ENCODE measurements at places on chromosomes 2 and 18. TPM values are rescaled to one million over a fixed set of nuclear protein-coding genes. Genes with fewer than 3 reads are reported as not detected.
A peak's percentile ranks its signal among the peaks of the same experiment; 100 is the strongest.

- no peak for DNase-seq
These were observed 16.7 kb downstream of the CAPN10 start for GRCh38 chr2:240603081-240603835.

GRCh38 chr2:158815658-158816057 is 20.5 kb downstream of the DAPL1 start:
- DNase-seq = no peak

DNA sequence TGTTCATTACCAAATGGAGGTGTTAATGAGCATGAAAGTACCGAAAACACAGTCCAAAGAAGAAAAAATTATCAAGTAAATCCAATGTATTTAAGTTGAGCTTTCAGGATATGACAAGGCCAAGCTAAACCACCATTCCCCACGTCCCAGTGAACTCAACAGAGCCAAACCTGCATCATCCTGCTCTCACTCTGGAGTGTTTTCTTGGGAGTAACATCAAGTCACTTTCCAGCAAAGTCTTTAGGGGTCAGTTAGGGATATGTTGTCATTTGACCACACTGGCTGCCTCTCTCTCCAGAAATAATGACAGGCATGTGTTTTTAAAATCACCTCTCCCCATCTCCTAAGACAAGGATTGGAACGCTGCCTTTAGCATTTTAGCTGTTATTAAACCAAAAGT is 140.5 kb downstream of the SRBD1 start:
- no peak for DNase-seq

GRCh38 chr2:240965905-240966456 is 32.4 kb upstream of the SNED1 start:
- no peak for DNase-seq

- DNase-seq = no peak
These were observed 382.2 kb downstream of the TGIF1 start for GRCh38 chr18:3832025-3832638.

DNA sequence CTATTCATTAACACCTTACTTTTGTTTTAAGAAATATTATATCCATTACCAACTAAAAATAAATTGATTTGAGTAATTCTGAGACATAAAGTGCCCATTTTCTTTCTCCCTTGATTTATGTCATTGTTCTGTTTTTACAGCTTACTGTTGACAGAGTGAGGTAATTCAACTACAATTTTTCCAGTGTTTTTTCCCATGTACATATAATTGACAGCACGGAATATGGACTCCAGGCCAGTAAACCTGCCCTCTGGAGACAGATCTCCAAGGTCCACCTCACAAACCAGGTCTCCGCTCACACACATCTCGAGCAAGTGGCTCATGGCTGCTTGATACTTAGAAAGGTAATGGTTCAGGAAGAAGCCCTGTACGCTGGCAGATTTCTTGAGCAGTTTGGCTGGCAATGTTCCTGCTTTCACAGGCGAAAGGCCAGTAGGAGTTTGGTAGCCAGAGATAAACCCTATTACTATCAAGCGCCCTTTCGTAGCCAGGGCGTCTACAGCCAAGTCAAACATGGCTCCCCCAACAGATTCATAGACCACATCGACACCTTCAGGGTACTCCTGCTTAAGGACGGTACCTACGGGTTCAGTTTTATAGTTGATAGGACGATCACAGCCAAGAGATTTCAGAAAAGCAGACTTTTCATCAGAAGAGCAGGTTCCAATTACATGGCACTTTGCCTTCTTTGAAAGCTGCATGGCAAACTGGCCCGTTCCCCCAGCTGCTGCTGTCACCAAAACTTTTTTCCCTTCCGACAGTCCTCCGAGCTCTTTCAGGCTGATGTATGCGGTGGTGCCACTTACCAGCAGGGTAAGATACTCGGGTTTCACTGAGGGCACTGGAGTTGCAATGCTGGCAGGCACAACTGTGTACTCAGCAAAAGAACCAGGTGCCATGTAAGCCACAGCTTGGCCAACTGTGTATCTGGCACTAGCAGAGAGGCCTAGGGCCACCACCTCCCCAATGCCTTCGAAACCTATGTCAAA is 7.4 kb downstream of the PTGR3 start:
- no peak for DNase-seq

DNA sequence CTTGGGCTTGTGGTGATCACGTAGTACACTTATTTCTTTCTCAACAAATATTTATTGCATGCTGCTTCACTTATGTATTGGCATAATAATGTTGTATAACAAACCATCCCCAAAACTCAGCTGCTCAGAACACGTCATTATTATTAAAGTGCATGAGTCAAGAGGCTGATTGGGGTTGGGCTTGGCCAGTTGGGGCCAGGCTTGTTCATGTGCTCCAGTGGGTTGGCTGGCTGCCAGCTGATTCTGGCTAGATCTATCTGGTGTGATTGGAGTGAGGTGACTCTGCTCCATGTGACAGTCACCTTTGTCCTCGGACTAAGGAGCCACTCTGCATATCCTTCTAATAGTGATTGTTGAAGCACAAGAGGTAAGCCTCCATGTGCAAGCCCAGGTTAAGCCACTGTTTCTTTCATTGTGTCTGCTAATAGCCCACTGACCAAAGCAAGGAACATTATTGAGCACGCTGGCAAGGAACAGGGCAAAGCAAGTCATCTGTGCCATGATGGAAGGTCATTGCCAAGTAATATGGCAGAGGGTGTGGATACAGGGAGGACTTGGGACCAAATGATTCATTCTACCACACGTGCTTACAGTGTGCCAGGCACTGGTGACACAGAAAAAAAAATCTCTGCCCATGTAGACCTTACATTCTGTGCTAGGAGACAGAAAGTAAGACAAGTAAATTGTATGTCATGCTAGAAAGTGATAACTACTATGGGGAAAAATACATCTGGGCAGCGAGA is 63.3 kb upstream of the TMEM182 start:
- DNase-seq = no peak

DNA sequence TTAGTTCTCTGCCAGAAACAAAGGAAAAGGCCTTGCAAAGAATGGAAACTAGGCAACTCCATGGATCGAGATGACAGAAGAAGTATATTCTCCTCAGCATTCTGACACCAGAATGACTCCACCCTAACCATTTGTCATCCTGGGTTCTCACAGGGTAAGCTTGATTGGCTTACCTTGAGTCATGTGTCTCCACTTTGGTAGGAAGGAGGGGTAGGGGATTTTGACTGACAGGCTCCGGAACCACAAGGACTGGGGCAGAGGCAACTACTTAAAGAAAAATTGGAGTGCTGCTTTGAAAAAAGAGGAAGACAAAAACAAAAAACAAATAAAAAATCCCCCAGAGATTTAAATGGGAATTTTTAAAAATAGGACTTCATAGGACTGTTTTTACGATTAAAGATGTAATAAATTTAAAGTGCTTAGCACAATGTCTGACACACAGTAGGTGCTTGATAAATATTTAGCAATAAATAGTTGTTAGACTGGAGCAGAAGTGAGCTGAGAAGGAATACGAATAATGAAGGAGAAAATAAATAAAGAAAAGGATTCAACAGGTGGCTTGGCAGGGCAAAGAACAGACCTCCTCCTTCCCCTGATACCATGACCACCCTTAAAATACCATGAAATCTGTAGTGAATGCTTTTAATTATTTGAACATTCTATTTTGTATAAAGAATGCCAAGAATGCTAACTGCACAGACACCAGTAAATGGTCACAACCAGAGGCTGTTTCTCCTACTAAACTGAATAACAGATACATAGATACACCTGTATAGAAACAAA is 230.2 kb downstream of the CDCA7 start:
- no peak for DNase-seq

GRCh38 chr18:58476516-58477256 is 152.2 kb downstream of the ALPK2 start:
- no peak for DNase-seq

Gene ALLC
- not detected for total RNA-seq

GRCh38 chr2:181949047-181949446 is 36.6 kb upstream of the PPP1R1C start:
- DNase-seq = no peak

GRCh38 chr2:95158441-95158840 is 1.2 kb downstream of the ZNF514 start:
- no peak for DNase-seq

DNA sequence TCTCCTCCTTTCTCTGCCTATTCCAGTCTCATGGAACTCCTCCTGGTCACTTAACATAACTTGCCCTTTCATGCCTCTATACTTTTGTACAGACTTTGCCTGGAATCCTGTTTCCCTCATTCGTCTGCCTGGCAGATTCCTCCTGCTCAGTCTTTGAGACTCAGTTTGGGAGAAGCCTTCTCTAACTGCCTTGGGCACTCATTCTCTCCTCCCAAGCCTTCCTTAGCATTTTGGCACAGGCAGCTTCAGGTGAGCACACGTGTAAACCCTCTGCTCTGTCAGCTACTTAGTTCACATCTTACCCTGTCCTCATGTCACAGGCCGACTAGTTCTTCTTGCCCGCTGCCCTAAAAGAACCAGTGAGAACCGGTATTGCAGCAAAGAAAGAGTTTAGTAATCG is 6.0 kb upstream of the FAM98A start:
- DNase-seq = no peak

DNA sequence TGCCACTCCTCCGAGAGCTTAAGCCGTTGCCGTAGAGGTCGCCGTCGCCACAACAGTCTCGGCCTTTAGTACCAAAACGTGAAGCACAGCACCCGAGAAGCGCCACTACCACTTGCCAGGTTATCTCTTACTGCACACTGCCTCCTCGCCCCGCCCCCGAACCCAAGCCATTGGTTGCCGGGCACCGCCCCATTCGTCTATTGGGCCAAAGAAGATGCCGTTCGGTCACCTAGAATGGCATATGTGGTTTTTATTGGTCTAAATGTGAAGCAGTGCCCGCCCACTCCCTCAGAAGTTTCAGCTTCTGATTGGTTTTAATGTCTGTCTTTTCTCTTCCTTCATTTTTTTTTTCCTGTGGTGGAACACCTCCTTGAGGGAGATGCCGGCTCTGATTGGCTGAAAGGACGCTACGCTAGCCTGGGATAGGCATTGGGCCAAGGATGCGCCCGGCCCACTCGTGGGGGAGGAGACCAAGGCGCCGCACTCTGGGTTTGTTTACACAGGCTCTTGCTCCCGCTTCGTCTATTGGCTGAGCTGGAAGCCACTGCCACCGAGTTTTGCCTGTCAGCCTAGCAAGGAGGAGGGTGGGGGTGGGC is at the start of gene PAIP2B:
PAIP2B (minus strand) TSS at position 139 of the 596 bp plus-strand sequence. CDS start 24,514 bp downstream, outside the sequence.
- peak; percentile 97 for DNase-seq

DNA sequence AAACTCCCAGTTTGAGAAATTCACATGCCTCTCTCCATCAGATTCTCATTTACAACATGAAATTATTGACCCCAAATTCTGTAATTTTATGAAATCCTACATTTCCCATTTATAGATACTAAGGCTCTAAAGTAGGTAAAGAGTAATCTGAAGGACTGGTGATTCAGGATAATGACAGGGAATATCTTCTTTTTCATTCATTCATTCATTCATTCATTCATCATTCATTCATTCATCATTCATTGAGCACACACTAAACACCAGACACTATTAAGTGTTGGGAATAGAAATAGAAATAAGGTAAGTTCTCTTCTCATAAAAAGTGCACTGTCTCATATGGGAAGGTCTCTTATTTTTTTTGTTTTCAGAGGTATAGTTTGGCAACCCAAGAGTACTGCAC is 116.9 kb downstream of the TGIF1 start:
- DNase-seq = no peak

DNA sequence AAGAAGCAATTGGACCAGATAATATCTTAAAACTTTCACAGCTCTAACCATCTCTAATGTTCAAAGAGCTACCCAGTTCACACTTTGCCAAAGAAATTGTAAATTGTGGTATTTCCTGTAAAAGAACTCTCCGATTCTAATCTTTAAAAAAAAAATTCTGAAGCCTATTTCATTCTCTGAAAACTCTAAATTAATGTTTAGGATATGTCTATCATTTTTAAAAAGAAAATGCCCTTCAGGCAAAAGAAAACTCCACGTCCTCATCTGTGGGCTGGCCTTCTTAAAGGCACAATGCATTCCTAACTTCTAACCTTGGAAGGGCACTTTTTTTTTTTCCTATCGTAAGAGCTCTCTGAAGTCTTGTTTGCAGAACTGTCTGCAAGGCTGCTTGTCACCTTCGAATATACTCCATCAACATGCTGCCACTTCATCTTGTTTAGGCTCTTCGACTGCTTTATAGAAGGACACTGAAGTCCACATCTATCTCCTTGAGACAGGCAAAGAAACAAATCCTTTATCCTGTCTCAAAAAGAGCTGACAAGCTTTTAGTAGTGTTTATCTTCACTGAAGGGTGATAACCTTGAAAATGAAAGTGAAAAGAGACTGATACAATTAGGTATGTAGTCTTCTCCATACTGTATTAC is 124.3 kb upstream of the SLC39A10 start:
- no peak for DNase-seq

- no peak for DNase-seq
These were observed 1.1 kb downstream of the L3MBTL4 start for GRCh38 chr18:6413579-6414117.

Gene GAREM1
- total RNA-seq = 1.2 TPM

Gene MARCHF4
- total RNA-seq = not detected

Gene ABCG8
- not detected for total RNA-seq

Gene C2orf81
- total RNA-seq = 9.8 TPM

Gene CRYGC
- total RNA-seq = not detected

- no peak for DNase-seq
These were observed 4.3 kb downstream of the KLF7 start for GRCh38 chr2:207161247-207162123.

Gene ITM2C
- 38.7 TPM for total RNA-seq

DNA sequence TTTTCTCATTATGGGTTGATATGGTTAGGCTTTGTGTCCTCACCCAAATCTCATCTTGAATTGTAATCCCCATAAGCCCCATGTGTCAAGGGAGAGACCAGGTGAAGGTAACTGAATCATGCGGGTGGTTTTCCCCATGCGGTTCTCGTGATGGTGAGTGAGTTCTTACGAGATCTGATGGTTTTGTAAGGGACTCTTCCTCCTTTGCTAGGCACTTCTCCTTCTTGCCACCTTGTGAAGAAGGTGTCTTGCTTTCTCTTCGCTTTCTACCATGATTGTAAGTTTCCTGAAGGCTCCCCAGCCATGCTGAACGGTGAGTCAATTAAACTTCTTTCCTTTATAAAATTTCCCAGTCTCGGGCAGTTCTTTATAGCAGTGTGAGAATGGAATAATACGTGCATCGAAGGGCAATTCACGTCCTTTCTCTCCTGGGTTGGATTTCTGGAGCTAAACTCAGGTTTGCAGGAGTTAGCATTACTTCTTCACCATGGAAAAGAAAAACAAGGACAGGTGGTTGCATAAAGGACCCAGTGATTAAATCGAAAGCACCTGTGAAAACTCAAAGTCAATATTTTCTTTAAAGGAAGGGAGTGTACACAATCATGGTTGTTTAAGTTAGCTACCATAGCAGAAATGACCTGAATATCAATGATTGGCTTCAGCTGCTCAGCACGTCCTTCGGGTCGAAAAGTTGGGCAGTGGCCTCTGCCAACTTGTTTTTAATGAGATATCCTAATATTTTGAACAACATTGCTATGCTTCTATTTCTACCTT is 54.1 kb downstream of the CDC42EP3 start:
- DNase-seq = no peak

DNA sequence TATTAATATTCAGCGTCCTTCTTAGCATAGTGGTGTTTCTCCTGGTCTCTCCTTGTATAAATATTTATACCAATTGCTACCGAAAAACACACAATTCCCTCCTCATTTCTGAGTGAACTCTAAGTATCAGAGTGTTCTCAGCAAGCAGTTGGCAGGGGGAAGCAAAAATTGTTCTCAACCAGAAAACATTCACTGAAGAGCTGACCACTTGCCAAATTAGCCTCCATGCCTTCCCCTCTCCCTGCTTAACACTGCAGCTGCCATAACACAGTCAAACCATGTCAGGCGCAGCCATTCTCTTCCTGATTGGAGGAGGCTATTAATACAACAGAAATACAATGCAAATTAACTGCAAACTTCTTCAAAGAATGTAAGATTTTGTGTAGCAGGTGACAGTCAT is 105.0 kb downstream of the COL6A3 start:
- no peak for DNase-seq

- DNase-seq = no peak
These were observed 18.2 kb upstream of the ACSL3 start for GRCh38 chr2:222842491-222843174.
